Urinary bladder (tissue), 4 donors: ENCODE measurements at places on chromosomes 11 and 22. TPM values are rescaled to one million over a fixed set of nuclear protein-coding genes. Genes with fewer than 3 reads are reported as not detected.

The LRFN4 gene
- total RNA-seq, result 3.7 TPM

The KRTAP5-1 gene
- total RNA-seq, result not detected

The BBS1 gene
- total RNA-seq, result 40.4 TPM

The OR5P2 gene
- 7.9 TPM for total RNA-seq
